ENCODE measurements at places on chromosomes 7 and 10.

DNA sequence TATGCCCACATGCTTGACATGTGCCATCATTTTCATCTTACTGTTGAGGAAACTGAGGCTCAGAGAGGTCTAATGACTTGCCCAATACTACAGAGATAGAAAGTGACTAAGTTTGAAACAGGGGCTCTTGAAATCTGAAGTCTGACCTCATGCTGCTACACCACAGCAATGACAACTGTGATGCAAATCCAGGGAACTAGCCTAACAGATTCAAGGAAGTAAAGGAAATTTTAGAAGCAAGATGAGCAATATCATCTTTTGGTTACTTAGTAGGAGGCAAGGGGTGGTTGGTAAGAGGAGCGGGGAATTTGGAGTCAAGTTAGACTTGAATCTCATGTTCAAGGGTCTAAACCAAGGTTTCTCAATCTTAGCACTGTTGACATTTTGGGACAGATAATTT is 26.3 kb upstream of the OSBPL3 start:
- no peak for DNase-seq

- no peak for DNase-seq
Measured at GRCh38 chr10:2592360-2593160, 474.8 kb upstream of the PFKP start.

- DNase-seq = no peak
Measured at GRCh38 chr10:1572519-1573333, 164.6 kb downstream of the ADARB2 start.

GRCh38 chr7:96322847-96323461 is 1.1 kb upstream of the SLC25A13 start:
- no peak for DNase-seq

DNA sequence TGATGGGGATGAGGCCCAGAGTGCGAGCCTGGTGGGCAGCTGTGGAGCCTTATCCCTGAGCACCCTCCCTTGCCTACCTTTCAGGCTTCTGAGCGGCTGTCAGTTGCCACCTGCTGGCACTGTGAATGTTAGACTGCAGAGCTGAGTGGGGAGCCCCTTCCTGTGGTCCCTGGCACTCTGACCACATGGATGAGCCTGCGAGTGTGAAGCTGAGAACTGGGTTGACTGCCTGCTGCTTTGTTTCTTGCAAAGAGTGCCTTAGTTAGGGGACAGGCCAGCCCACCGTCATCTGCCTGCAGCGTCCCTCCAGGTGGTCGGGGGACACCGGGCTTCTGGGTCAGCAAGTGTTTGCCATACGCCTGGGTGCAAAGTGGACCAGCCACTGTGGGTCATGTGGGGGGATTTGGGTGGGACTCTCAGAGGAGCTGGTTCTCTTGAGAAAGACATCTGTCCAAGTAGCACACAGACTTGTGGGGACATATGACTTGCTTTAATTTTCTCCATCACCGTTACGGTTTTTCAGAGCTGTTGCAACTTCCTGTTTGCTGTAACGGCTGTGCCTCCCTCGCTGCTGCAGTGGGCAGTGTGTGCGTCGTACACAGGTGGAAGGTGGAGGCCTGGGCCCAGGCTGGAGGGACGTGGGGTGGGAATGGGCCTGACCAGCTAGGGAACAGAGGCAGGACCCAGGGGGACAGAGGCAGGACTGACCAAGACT is 13.7 kb downstream of the INPP5A start:
- DNase-seq = no peak

DNA sequence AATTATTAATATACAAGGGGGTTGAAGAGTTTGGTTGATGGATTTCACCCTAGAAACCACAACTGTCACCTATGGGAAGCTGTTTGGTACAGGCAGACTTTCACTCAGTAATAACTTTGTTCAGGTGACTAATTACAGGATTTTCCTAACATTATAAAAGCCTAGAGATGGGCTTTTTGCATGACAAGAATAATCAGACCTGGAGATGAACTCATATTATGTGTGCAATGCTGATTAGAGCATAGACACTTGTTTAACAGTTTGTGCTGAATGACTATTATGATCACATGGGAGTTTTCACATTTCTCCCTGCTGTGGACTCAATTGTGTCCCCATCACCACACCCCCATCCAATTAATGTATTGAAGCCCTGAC is 90.2 kb upstream of the STEAP4 start:
- no peak for DNase-seq

DNA sequence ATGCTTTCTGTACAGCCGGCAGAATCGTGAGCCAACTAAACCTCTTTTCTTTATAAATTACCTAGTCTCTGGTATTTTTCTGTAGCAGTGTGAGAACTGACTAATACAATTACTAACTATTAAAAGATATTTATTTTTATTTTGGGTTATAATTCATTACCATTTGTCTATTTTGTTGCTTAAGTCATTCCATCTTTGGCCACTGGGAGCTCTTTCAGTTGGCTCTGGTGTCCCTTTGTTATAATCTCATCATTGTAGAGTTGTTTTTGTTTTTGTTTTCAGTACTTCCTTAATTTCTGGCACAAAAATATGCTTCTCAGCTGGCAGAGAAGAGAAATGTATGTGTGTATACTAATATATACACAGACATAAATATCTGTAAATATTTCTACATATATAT is 807.9 kb upstream of the MBL2 start:
- no peak for DNase-seq

GRCh38 chr7:24718977-24719491 is 38.2 kb downstream of the GSDME start:
- DNase-seq = no peak

- no peak for DNase-seq
Measured at GRCh38 chr7:22884911-22885788, 62.5 kb upstream of the TOMM7 start.

GRCh38 chr10:47396311-47396717 is 12.2 kb upstream of the ZNF488 start:
- DNase-seq = no peak

GRCh38 chr7:67564959-67565358 is 568.3 kb downstream of the TYW1 start:
- DNase-seq = no peak

DNA sequence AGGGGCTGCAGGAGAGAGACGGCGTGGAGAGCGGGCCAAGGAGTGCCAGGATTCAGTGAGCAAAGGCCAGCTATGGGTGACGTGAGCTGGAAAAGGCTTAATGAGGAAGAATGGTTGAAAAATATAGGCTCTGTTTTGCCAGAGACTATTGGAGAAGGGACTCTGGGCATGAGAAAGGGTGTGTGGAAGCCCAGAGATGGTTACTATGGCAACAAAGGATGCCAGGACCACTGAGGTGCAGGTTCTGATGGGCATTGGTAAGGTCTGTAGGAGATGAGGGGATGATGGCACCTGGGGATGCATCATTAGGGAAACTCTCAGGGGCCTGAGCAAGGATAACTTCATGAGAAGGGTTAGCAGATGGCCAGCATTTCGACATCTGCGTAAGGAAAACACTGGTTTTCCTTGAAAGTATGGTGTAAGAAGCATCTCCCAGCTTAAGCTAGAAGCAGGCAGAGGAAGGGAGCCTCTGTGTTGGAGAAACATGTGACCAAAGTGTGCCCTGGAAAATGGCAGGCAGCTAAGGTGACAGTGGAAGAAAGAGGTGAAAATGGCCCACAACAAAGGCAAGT is 21.6 kb upstream of the FAM180A start:
- DNase-seq = no peak

DNA sequence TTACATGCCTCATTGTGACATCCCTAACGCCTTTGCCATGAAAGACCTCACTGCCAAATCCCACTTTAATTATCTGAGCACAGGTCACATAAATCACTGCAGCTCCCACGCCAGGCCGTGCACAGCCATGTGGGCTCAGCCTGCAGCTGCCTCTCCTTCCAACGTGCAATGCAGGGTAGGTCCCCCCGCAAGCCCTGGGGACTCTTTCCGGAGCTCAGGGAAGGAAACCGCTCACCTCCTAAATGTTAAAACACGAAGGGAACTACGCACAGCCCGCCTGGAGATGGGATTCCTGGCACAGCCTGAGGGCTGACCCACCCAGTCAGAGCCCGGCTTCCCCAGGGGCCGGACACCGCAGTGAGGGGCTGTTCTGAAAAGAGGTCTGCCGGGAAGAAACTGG is 128.0 kb downstream of the MAD1L1 start:
- no peak for DNase-seq

DNA sequence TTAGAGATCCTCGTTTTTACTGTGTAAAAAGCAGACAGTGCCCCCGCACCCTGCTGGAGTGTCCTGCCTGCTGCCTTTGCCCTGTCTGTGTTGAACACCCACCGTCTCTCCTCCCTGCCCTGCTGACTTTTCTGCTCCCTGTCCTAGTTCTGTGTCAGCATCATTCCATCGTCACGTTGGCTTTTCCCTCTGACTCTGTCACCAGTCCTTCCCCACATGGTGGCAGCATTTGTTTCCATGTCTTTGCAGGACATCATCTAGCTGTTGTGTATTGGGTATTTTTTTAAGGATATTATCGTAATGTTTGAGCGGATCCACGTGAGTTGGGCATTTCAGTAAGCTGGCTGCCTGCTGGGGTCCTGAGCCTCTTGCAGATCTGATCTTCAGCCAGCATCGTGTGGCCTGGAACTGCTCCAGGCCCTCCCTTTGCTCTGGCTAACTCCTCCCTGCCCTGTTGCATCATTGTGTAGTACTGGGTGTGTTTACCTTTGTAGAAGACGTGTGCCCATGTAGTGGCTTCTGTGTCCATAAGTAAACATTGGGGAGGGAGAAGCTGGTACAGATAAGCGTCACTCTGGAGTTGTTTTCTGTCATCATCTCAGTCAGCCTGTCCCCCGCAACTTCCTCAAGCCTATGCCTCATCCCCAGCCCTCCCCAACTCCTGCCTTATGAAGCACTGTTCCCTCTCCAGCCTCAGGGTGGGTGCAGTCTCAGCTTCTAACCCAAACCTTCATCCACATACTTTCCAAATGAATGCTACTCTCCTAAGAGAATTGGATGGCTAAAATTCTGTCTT is 44.3 kb downstream of the TRRAP start:
- no peak for DNase-seq

All from stimulated activated CD8-positive, alpha-beta memory T cell treated with anti-CD3 and anti-CD28 coated beads, Interleukin-4, amount 100 ng/mL, for 1 hour (primary cell).